Activated CD4-positive, alpha-beta T cell treated with anti-CD3 and anti-CD28 coated beads, Interleukin-2, amount 50 U/mL, for 48 hours (primary cell): ENCODE measurements at places on chromosomes 5 and 9.

- no peak for DNase-seq
These were observed 542.4 kb upstream of the RGMB start for GRCh38 chr5:98231089-98231488.

- DNase-seq: no peak
These were observed 145.4 kb upstream of the RAD23B start for GRCh38 chr9:107137495-107138202.

DNA sequence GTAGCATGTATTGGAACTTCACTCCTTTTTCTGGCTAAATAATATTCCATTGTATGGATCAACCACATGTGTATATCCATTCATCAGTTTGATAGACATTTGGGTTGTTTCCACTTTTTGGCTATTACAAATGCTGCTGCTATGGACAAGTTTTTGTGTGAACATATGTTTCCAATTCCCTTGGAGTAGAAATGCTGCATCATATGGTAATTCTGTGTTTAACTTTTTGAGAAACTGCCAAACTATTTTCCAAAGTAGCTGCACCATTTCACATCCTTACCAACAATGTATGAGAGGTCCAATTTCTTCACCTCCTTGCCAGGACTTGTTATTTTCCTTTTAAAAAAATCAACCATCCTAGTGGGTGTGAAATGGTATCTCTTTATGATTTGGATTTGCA is 8.4 kb downstream of the FRRS1L start:
- no peak for DNase-seq

- DNase-seq: no peak
These were observed 130.3 kb downstream of the RGS3 start for GRCh38 chr9:113593682-113594281.

- DNase-seq: no peak
These were observed 73.7 kb upstream of the STK32A start for GRCh38 chr5:147160902-147161700.

DNA sequence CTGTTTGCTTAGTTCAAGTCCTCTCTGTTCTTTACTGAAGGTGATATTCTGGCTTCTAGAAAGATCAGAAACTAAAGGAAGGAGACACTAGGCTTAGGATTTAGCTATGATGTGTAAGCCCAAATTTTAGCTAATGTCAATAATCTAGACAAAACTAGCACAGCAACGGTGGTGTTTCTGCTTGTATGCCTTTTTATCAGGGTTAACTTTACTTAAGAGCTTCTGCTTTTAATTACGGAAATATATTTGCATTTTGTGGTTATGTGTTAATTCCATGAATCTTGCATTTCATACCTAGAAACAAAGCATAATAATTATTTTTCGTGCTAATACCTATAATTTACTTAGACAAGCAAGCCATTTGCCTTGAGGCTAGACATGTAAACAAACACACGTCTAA is 96.1 kb downstream of the PAX5 start:
- no peak for DNase-seq

DNA sequence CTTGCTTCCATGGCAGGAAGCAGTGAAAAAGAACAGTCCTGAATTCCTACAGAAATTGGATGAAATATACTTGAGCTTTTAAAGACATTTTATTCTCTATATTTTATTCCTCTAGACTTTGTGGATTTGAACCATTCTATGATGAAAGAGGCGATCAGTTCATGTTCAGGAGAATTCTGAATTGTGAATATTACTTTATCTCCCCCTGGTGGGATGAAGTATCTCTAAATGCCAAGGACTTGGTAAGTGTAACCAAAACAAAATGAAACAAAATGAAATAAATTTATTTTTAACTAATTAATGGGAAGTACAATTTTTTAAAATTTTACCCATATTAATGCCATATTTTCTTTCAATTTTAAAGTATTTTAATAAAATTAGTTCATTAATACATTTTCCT is 34.1 kb downstream of the STARD4 start:
- no peak for DNase-seq

GRCh38 chr5:137649228-137649935 is 86.5 kb downstream of the KLHL3 start:
- DNase-seq: no peak
